ENCODE measurements at places on chromosomes 6 and 20. TPM values are rescaled to one million over a fixed set of nuclear protein-coding genes. Genes with fewer than 3 reads are reported as not detected.

- no peak overlapping the region for H3K4me3 ChIP-seq
- H3K27me3 ChIP-seq = no peaks in the 10 kb centered on the region
- 0 out of 2 replicates have a peak, but pooled peaks cover 3% of the 10 kb centered on the region for H3K36me3 ChIP-seq
- no peaks in the 10 kb centered on the region for H3K4me1 ChIP-seq
- no peak for DNase-seq
These were observed 172.8 kb upstream of the SNX9 start for GRCh38 chr6:157650261-157650640.

GRCh38 chr20:43537921-43538877, 20.6 kb upstream of the SGK2 start:
- H3K4me3 ChIP-seq = no peak overlapping the region
- no peaks in the 10 kb centered on the region for H3K27me3 ChIP-seq
- DNase-seq = peak; percentile 54
- H3K36me3 ChIP-seq = no peaks in the 10 kb centered on the region

DNA sequence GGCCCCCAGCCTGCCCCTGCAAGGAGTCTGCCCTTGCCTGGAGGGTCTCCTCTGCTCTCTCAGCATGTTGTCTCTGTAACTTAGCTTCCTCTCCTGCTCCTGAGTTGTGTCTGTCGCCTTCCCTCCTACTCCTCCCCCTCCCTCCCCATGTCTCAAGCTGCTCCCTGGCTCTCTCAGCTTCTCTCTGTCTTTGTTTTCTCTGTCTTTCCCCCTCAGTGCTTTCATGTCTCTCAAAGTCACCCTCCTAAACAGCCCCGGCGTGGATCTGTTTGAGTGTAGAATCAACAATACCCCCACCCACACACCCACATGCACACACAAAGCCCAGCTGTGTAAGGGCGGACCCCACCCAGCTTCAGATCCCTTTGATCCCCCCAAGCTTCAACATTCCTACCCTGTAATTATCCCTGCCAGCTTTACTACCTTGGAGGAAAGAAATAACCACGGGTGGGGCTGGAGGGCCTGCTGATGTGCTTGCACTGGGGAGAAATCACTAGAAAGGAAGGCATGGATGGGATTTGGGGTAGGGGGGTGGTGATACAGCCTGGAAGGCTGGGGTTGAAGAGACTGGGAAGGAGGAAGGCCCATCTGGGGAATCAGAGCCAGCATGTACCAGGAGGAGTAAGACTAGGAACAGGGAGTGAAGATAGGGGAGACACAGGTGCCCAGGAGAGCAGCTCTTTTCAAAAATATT, 1.0 kb upstream of the LY6G6D start:
- H3K27ac ChIP-seq = no peak overlapping the region
- no peak for DNase-seq

GRCh38 chr6:215335-216034, 76.8 kb upstream of the DUSP22 start:
- no peak overlapping the region for H3K27ac ChIP-seq
- no peaks in the 10 kb centered on the region for H3K36me3 ChIP-seq
- H3K27me3 ChIP-seq = peaks cover 20% of the 10 kb centered on the region
- H3K4me3 ChIP-seq = no peak overlapping the region

Gene CLDN20
- total RNA-seq = not detected

GRCh38 chr6:79277109-79277508, 42.6 kb upstream of the HMGN3 start:
- no peaks in the 10 kb centered on the region for H3K27me3 ChIP-seq
- no peak overlapping the region for H3K4me3 ChIP-seq
- DNase-seq = peak; percentile 20
- H3K27ac ChIP-seq = no peak overlapping the region

- peaks cover 46% of the 10 kb centered on the region for H3K4me1 ChIP-seq
- H3K4me3 ChIP-seq = no peak overlapping the region
- no peak for DNase-seq
- peak overlapping the region; percentile 68 for H3K27ac ChIP-seq
- no peaks in the 10 kb centered on the region for H3K27me3 ChIP-seq
These were observed 60.0 kb downstream of the TOX2 start for GRCh38 chr20:43974695-43975094.

DNA sequence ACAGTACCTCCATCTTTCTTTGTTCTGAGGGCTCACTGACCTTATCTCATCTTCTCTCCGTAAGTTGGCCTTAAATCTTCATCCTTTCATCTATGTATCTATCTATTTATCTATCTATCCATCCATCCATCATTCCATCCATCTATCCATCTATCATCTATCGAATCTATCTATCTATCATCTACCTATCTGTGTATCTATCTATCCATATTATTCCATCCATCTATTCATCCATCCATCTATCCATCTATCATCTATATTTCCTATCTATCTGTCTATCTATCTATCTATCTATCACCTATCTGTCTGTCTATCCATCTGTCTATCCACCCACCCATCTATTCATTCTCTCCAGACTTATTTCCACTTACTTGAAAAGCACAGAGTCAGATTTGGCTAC, 147.3 kb upstream of the PMEPA1 start:
- H3K27ac ChIP-seq = no peak overlapping the region
- no peaks in the 10 kb centered on the region for H3K27me3 ChIP-seq
- DNase-seq = no peak
- H3K36me3 ChIP-seq = no peaks in the 10 kb centered on the region

Gene ZC2HC1B
- total RNA-seq = not detected

DNA sequence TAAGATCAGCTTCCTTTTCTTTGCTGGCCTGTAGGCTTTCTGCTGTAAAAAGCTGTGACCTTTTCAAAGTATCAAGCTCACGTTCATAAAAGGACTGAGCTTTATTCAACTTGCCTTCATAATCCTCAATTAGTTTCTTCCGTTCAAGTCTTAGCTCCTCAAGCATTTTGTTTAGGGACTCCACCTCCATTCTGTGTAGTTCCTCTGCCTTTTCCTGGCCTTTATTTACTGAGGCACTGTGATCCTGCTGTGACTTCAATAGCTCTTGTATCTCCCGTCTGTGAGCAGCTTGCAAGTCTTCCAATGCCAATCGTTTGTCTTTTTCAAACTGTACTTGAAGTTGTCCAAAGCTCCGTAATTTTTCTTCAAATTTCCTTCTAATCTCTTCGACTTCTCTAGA, 54.4 kb downstream of the FAM184A start:
- no peaks in the 10 kb centered on the region for H3K36me3 ChIP-seq
- H3K4me3 ChIP-seq = no peak overlapping the region
- H3K4me1 ChIP-seq = no peaks in the 10 kb centered on the region
- H3K27ac ChIP-seq = no peak overlapping the region
- peaks cover 3% of the 10 kb centered on the region for H3K27me3 ChIP-seq
- DNase-seq = no peak

Gene SAMD3
- total RNA-seq = 0.29 TPM

DNA sequence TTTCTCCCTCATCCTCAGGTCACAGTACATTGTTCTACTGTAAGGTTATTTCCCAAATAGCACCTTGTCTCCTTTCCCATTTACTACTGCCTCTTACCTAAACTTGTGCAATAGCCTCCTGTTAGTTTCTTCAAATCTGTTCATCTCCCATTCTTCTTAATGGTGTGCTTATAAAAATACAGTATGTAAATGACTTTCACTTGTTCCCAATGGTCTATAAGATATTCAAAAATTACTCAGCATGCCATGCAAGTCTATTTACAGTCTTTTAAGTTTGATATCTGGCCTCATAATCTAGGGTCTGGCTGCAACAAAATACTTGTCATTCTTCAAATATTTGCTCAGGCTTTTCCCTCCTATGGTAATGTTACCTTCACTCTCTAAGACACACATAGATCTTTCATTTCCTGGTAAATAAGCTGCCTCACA, 31.5 kb upstream of the RHAG start:
- no peak for DNase-seq
- no peaks in the 10 kb centered on the region for H3K27me3 ChIP-seq
- H3K4me3 ChIP-seq = no peak overlapping the region

- no peak overlapping the region for H3K4me3 ChIP-seq
- no peaks in the 10 kb centered on the region for H3K4me1 ChIP-seq
- no peak overlapping the region for H3K27ac ChIP-seq
- no peaks in the 10 kb centered on the region for H3K27me3 ChIP-seq
- DNase-seq = no peak
These were observed 109.0 kb downstream of the ATG5 start for GRCh38 chr6:106216527-106216926.

GRCh38 chr6:107690643-107691061, 133.5 kb downstream of the SCML4 start:
- no peaks in the 10 kb centered on the region for H3K36me3 ChIP-seq
- no peak overlapping the region for H3K4me3 ChIP-seq
- no peak for DNase-seq
- no peak overlapping the region for H3K27ac ChIP-seq
- peaks cover 7% of the 10 kb centered on the region for H3K4me1 ChIP-seq

- H3K4me1 ChIP-seq = no peaks in the 10 kb centered on the region
- H3K36me3 ChIP-seq = no peaks in the 10 kb centered on the region
- H3K27ac ChIP-seq = no peak overlapping the region
- no peak for DNase-seq
- H3K27me3 ChIP-seq = peaks cover 8% of the 10 kb centered on the region
- no peak overlapping the region for H3K4me3 ChIP-seq
These were observed 22.7 kb downstream of the SLC16A10 start for GRCh38 chr6:111110036-111110435.

DNA sequence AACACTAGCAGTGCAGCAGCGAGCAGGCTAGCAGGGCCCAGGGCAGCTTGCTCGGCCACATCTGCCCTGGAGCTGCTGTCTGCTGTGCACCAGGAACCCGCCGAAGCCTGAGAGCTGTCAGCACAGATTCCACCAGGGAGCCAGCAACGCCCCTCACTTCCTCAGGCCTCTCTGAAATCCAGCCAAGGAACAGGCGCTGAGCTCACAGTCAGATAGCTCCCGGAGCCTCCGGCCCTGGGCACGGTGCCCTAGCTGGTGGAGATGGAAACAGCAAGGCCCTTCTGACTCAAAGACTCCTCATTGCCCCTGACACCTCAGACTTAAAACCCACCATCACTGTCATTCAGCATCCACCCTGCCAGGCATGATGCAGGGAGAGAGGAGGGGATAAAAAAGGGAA, 839.4 kb downstream of the MAFB start:
- no peak overlapping the region for H3K27ac ChIP-seq
- no peak for DNase-seq
- H3K36me3 ChIP-seq = no peaks in the 10 kb centered on the region
- no peak overlapping the region for H3K4me3 ChIP-seq
- 0 out of 2 replicates have a peak, but pooled peaks cover 5% of the 10 kb centered on the region for H3K4me1 ChIP-seq

GRCh38 chr20:49540232-49540620, 27.7 kb downstream of the PTGIS start:
- no peak overlapping the region for H3K4me3 ChIP-seq
- no peaks in the 10 kb centered on the region for H3K4me1 ChIP-seq
- H3K27ac ChIP-seq = no peak overlapping the region
- H3K36me3 ChIP-seq = no peaks in the 10 kb centered on the region
- no peak for DNase-seq

DNA sequence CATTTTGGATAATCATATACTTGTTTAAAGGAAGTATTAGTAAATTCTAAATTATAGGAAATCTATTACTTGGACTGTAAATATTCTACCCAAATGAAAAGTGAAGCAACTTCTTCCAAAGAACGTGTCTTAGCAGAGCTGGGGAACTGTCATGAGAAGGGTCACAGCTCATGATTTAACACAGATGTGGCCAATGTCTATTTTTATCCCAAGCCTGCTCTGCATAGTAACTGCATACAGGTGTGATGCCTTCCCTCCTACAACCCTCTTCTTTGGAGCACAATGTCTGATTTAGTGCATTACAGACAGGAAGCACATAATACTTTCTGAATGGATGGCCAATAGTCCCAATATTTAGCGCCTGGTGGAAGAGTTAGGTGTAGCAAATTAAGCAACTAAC, 138.7 kb upstream of the THEMIS start:
- H3K4me3 ChIP-seq = no peak overlapping the region
- H3K4me1 ChIP-seq = no peaks in the 10 kb centered on the region
- no peaks in the 10 kb centered on the region for H3K27me3 ChIP-seq
- H3K27ac ChIP-seq = no peak overlapping the region

Gene MAFB
- not detected for total RNA-seq

DNA sequence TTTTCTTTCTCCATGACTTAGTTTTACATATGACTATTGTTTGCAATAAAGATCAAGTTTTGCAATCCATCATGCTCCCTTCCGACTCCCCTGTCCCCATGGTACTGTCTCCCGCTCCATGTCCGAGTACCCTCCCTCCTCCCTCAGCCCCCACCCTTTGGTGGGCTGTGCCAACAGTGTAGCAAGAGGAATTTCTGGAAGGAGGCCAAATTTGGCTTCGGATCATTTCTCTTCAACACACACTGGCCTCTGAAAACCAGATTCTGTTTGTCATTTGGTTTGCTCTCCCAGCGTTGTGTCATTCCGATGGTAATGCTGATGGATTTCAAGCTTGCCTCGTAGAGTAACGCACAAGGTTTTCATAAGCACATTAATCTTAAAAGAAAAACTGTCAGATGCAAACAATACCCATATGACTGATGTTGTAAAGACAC, 22.9 kb upstream of the PAX1 start:
- H3K36me3 ChIP-seq = no peaks in the 10 kb centered on the region
- DNase-seq = no peak
- H3K27me3 ChIP-seq = no peaks in the 10 kb centered on the region
- H3K4me3 ChIP-seq = no peak overlapping the region
- no peaks in the 10 kb centered on the region for H3K4me1 ChIP-seq

Gene PNPLA1
- not detected for total RNA-seq

Gene OGFR
- total RNA-seq = 59.2 TPM

- H3K27me3 ChIP-seq = no peaks in the 10 kb centered on the region
- H3K4me3 ChIP-seq = no peak overlapping the region
- H3K36me3 ChIP-seq = no peaks in the 10 kb centered on the region
- H3K4me1 ChIP-seq = no peaks in the 10 kb centered on the region
These were observed 32.1 kb downstream of the DAAM2 start for GRCh38 chr6:39824030-39824926.

Gene MRAP2
- total RNA-seq = not detected

Gene FKBP1C
- total RNA-seq = 0.09 TPM

GRCh38 chr20:51444922-51445438, 97.5 kb downstream of the NFATC2 start:
- H3K4me1 ChIP-seq = peaks cover 25% of the 10 kb centered on the region
- no peaks in the 10 kb centered on the region for H3K27me3 ChIP-seq
- H3K27ac ChIP-seq = no peak overlapping the region
- no peak for DNase-seq
- no peaks in the 10 kb centered on the region for H3K36me3 ChIP-seq
- no peak overlapping the region for H3K4me3 ChIP-seq

Gene MROH8
- 5.1 TPM for total RNA-seq

GRCh38 chr6:118630067-118630466, 21.3 kb downstream of the CEP85L start:
- peaks cover 16% of the 10 kb centered on the region for H3K36me3 ChIP-seq
- DNase-seq = no peak
- no peaks in the 10 kb centered on the region for H3K27me3 ChIP-seq
- H3K4me3 ChIP-seq = no peak overlapping the region

All from SJSA1 (cell line).